ENCODE measurements at places on chromosomes 12 and 14. TPM values are rescaled to one million over a fixed set of nuclear protein-coding genes. Genes with fewer than 3 reads are reported as not detected.
A peak's percentile ranks its signal among the peaks of the same experiment; 100 is the strongest.

HOTAIR gene
- total RNA-seq = not detected

DNA sequence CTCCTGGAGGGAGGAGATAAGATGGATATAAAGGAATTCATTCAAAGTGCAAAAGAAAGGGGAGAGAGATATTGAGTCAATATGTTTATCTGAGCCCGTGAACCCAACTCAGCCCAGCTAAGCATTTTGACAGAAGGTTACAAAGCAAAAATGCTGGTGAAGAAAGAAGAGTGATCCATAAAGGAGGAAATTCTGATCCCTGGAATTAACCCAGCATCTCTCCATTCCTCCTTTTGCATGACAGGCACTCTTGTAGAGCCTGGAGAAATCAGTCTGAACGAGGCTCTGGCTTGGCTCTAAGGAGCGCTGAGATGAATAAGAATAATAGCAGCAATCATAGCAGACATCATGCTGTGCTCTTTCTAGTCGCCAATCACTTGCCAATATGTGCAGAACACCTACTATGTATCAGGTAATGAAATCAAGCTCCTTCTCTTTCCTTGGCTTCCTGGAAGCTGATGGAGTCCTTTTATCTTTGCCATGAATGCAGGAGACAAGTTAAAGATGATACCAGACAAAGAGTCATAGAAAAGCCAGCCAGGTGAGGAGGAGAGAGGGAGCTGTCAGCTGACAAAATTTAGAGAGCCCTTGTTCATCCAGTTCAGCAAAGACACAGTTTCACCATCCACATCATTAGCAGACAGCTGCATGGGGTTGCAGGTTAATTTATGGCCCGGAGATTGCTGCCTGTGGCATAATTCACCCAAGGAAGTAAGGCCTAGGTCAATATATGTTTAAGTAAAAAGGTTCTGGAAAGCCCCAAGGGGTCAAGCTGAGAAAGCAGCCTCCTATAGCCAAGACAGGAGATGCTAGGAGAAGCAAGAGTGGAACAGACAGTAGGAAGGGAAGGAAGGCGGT lies 476.5 kb upstream of the TBX3 start:
- no peak overlapping the region for H3K4me3 ChIP-seq
- no peaks in the 10 kb centered on the region for H3K27me3 ChIP-seq
- no peak for DNase-seq
- H3K4me1 ChIP-seq = no peaks in the 10 kb centered on the region

SMIM41 gene
- 4.3 TPM for total RNA-seq

GRCh38 chr14:32472512-32473463 lies 143.7 kb downstream of the AKAP6 start:
- H3K27ac ChIP-seq = no peak overlapping the region
- no peaks in the 10 kb centered on the region for H3K36me3 ChIP-seq
- DNase-seq = no peak
- no peaks in the 10 kb centered on the region for H3K27me3 ChIP-seq
- H3K4me1 ChIP-seq = peaks cover 5% of the 10 kb centered on the region

DNA sequence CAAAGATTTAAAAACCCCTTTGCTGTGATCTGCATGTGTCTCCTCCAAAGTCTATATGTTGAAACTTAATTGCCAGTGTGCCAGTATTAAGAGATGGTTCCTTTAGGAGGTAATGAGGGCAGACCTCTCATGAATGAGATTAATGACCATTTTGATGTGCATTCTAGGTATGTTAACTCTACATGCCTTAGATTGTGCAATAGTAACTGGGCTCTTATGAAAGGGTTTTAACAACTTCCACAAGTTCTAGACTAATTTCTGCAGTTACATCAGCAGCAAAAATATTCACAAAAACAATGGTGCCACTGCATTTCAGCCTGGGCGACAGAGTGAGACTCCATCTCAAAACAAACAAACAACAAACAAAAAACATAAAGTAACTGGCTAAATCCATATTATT lies 3.8 kb upstream of the TAS2R10 start:
- no peaks in the 10 kb centered on the region for H3K27me3 ChIP-seq
- no peak overlapping the region for H3K4me3 ChIP-seq
- H3K4me1 ChIP-seq = no peaks in the 10 kb centered on the region
- H3K27ac ChIP-seq = no peak overlapping the region
- H3K36me3 ChIP-seq = no peaks in the 10 kb centered on the region

DNA sequence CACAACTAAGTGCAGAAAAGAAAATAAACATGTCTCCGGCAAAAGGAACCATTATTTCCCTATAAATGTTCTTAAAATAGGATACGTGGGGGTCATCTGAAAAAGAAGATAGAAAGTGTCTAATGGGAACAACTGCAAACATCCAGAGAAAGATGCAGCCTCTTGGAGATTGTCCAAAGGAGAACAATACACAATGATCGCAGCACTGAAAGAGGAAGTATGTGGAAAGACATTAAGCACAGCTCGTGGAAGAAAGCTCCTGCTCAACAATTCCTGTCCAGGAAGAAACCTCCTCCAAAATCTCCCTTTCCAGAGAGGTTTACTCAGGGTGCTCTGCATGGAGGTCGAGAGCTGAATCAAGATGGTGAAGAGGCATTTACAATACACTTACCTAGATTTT lies 2.5 kb upstream of the LALBA start:
- no peak overlapping the region for H3K27ac ChIP-seq
- H3K27me3 ChIP-seq = no peaks in the 10 kb centered on the region
- DNase-seq = no peak
- no peaks in the 10 kb centered on the region for H3K4me1 ChIP-seq

DNA sequence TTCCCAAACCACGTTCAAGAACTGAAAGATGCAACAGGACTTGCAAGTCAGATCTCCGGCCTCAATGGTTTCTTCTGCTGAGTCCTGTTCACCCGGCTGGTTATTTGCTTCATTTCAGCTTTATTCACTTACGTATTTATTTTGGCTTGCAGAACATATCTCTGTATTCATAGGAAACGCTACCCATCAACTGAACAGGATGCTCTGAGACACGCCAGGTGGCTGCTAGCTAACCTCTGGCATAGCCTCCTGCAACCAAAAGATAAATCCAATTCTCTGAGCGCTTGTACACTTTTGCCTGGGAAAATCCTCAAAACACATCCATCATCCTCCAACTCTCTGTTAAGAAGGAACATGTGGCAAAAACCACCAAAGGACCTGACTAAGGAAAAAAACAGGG lies 17.3 kb downstream of the MAP3K9 start:
- H3K27ac ChIP-seq = no peak overlapping the region
- no peaks in the 10 kb centered on the region for H3K27me3 ChIP-seq
- no peak overlapping the region for H3K4me3 ChIP-seq
- no peaks in the 10 kb centered on the region for H3K4me1 ChIP-seq

PRB2 gene
- not detected for total RNA-seq

GRCh38 chr12:58583940-58584339 lies 336.4 kb downstream of the LRIG3 start:
- H3K4me3 ChIP-seq = no peak overlapping the region
- H3K36me3 ChIP-seq = no peaks in the 10 kb centered on the region
- no peaks in the 10 kb centered on the region for H3K4me1 ChIP-seq
- no peaks in the 10 kb centered on the region for H3K27me3 ChIP-seq
- no peak for DNase-seq

GRCh38 chr14:33356181-33356580 lies 417.5 kb downstream of the NPAS3 start:
- H3K4me1 ChIP-seq = no peaks in the 10 kb centered on the region
- H3K27ac ChIP-seq = no peak overlapping the region
- H3K36me3 ChIP-seq = no peaks in the 10 kb centered on the region
- H3K27me3 ChIP-seq = no peaks in the 10 kb centered on the region
- DNase-seq = no peak
- H3K4me3 ChIP-seq = no peak overlapping the region

DNA sequence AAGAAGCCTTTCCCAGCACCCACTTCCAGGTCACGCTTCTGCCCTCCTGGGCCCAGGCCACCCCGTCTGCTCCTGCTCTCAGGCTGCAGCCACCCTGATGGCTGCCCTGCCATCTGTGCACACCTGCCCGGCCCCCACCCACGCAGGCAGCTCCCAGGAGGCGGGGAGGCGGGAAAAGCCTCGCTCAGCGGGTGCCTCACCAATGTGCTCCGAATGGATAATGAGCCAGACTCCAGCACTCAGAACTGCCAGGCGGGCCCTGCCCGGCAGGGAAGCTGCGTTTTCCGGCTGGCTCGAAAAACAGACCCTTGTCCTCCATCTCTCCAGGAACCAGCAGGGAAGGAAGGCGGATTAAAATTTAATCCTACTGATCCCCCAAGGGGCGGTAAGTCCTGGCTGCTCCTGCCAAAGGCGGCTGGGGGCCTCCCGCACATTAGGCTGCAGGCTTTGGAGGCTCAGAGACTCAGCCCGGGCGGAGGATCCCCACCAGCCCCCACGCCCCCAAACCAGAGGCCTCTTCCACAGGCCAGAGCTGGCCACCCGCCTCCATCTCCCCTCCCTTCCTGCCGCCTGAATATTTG lies 104.0 kb downstream of the NCOR2 start:
- no peaks in the 10 kb centered on the region for H3K27me3 ChIP-seq
- no peak overlapping the region for H3K4me3 ChIP-seq
- peak; percentile 30 for DNase-seq
- no peak overlapping the region for H3K27ac ChIP-seq
- peaks cover 27% of the 10 kb centered on the region for H3K4me1 ChIP-seq

DNA sequence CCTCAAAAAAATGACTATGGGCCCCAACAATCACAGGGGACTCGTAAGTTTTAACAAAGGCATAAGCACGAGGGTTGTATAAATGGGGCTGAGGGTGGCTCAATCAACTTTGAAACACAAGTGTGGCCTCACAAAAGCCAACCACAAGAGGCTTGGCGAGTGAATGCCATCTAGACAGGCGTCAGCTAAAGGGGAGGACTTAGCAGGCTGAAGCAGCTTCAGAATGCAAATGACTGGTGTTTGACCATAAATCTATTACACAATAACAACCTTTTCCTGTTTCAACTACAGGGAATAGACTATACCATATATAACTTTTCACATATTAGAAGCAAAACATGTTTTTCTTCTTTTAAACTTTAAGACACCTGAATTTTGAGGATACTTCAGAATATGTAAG lies 777.9 kb downstream of the FSCB start:
- no peaks in the 10 kb centered on the region for H3K36me3 ChIP-seq
- DNase-seq = no peak
- no peaks in the 10 kb centered on the region for H3K4me1 ChIP-seq
- no peak overlapping the region for H3K4me3 ChIP-seq

GRCh38 chr12:64039281-64039871 lies 182.7 kb downstream of the KICS2 start:
- peaks cover 6% of the 10 kb centered on the region for H3K4me1 ChIP-seq
- no peak for DNase-seq
- H3K27me3 ChIP-seq = no peaks in the 10 kb centered on the region
- no peaks in the 10 kb centered on the region for H3K36me3 ChIP-seq
- H3K27ac ChIP-seq = no peak overlapping the region

VASH1 gene
- total RNA-seq = 51.7 TPM

GRCh38 chr12:22459838-22460490 lies 84.4 kb downstream of the C2CD5 start:
- no peaks in the 10 kb centered on the region for H3K36me3 ChIP-seq
- no peak for DNase-seq
- H3K4me1 ChIP-seq = no peaks in the 10 kb centered on the region
- H3K27me3 ChIP-seq = no peaks in the 10 kb centered on the region

DNA sequence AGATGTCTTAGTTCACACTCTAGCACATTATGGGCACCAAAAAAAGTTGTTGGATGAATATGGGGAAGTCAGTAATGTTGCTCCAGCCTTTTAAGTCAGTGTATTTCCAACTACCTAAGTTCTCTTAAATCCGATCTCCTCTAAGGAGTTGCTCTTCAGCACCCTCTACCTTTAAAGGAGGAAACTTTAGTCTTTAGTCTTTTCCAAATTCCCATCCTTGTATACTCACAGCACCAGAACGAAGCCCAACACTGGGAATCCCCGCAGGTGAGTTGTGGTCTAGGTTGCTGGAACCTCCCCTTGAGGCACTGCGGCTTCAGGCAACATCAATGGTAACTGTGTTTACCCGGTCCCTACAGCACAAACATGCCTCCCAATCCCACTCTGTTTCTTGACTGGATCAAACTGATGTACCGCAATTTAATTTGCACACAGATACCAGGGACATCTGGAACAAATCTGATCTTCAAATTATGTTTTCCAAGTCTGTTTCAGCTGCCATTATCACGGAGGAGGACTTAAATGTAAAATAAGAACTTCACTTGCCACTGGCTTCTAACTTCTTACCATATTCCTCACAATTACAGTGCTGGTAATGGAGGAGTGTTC lies 179.0 kb downstream of the FOXN3 start:
- H3K27me3 ChIP-seq = no peaks in the 10 kb centered on the region
- DNase-seq = no peak
- H3K4me1 ChIP-seq = peaks cover 18% of the 10 kb centered on the region
- no peak overlapping the region for H3K27ac ChIP-seq
- no peaks in the 10 kb centered on the region for H3K36me3 ChIP-seq
- no peak overlapping the region for H3K4me3 ChIP-seq

DNA sequence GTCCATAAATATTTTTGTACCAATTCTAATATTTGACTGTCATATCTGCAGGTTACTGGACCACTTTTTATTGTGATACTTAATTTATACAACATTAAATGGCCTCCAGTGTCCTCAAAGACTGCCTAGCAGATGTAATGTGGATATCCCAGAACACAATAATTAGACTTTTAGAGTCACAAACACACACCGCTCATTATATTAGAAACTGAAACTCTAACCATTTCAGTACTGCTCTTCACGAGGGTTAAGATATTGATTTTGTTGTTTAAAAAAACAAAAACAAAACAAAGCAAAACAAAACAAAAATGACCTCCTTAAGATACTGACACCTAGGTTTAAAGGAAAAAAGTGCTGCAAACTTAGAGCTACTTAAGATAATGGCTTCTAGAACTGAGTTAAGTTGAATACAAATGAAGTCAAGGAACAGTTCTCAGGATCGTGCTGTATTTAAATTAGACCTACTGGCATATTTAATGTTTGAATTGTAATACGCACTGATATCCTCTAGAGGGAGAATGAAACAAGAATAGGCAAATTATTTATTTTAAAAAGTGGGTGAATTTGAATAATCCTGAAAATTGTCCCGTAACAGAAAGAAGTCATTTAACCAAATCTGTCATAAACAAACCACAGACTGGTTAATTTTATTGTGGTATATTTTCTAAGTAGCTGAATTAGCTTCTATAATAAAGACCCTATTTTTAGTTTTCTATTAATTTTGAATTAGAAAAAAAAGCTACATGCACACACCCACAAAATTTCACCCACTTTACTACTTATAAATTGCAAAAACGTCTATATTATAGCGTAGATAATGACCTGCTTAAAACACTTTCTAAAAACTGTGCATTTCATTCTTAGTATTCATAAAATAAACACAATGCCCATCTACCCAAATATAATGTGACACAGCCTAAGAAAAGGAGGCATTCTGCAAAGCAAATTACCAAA lies 395.2 kb upstream of the DCN start:
- peak overlapping the region; percentile 23 for H3K4me3 ChIP-seq
- H3K36me3 ChIP-seq = no peaks in the 10 kb centered on the region
- H3K27me3 ChIP-seq = no peaks in the 10 kb centered on the region
- H3K4me1 ChIP-seq = no peaks in the 10 kb centered on the region

PNMA1 gene
- 24.4 TPM for total RNA-seq
